CD4-positive, CD25-positive, alpha-beta regulatory T cell (primary cell): ENCODE measurements at places on chromosomes 2 and 18. TPM values are rescaled to one million over a fixed set of nuclear protein-coding genes. Genes with fewer than 3 reads are reported as not detected.
A peak's percentile ranks its signal among the peaks of the same experiment; 100 is the strongest.

MC5R gene
- not detected for polyA plus RNA-seq

KATNAL2 gene
- polyA plus RNA-seq, result not detected

POTEJ gene
- not detected for polyA plus RNA-seq

GRCh38 chr18:46917108-46917802, at the start of the genes KATNAL2 and PIAS2:
KATNAL2 (plus strand) TSS chr18:46917602; CDS start chr18:46946873, 29,271 bp downstream.
PIAS2 (minus strand) TSS chr18:46917507; CDS start chr18:46917345, 162 bp downstream.
- no peaks in the 10 kb centered on the region for H3K27me3 ChIP-seq
- H3K36me3 ChIP-seq, result no peaks in the 10 kb centered on the region
- DNase-seq, result peak; percentile 68
- H3K27ac ChIP-seq, result peak within 1 kb of the TSS; percentile 51
- peak within 1 kb of the TSS; percentile 97 for H3K4me3 ChIP-seq
- H3K4me1 ChIP-seq, result peaks cover 17% of the 10 kb centered on the region

GRCh38 chr2:79191816-79192215, 32.3 kb upstream of the REG3A start:
- H3K27ac ChIP-seq, result no peak overlapping the region
- no peaks in the 10 kb centered on the region for H3K4me1 ChIP-seq
- no peak for DNase-seq
- no peak overlapping the region for H3K4me3 ChIP-seq
- no peaks in the 10 kb centered on the region for H3K27me3 ChIP-seq

- H3K36me3 ChIP-seq, result no peaks in the 10 kb centered on the region
- H3K4me3 ChIP-seq, result peak overlapping the region; percentile 40
- H3K27ac ChIP-seq, result no peak overlapping the region
- H3K4me1 ChIP-seq, result peaks cover 13% of the 10 kb centered on the region
- DNase-seq, result peak; percentile 61
- no peaks in the 10 kb centered on the region for H3K27me3 ChIP-seq
Observed at GRCh38 chr2:68837861-68838341, 33.3 kb downstream of the BMP10 start.
